NCI-H2081 treated with DMSO at 0.1 percent for 48 hours (cell line): ENCODE measurements at places on chromosomes 2 and 18.

GRCh38 chr2:219109471-219109870 lies 48.8 kb upstream of the IHH start:
- no peak for DNase-seq

DNA sequence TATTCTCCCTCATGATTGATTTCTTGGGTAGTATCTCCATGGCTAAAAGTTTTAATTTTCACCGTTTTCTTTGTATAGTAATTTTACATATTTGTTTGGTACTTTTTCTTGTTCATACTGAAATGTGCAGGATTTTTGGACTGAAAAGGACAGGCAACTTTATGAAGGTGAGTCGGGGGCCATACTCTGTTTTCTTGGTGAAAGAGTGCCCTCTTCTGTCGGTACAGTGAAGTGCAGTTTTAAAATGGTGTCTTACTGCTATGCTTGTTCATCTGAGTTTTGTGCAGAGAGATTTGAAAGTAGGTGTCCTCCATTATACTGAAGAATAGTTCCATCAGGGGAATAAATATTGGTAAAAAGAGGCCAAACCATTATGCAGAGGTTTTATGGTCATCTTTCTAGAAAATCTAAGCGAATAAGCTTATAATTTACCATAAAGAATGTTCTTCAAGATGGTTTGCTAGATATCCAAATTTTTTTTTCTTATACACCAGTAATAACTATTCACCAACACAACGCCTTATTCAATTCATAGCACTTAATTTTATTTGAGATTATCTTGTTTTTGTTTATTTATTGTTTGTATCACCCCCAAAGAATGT lies 8.7 kb upstream of the SERPINB13 start:
- no peak for DNase-seq

DNA sequence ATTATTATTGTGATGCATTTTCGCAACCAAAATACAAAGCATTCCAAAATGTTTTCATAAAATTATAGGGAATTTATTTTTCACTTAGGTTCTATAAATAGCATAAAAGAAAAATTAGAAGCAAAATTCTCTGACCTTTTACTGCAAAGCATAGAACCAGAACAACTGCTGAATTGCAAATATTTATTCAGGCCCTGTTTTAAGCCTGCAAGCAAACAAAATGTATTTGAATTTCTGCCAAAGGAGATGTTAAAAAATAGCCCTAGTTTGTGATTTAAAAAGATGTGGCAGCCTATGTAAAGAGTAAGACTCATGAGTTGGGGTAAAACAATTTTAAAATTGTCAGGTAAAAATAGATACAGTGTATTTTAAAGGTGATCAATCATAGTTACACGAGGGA lies 138.1 kb downstream of the KCNJ3 start:
- DNase-seq, result peak; percentile 83

DNA sequence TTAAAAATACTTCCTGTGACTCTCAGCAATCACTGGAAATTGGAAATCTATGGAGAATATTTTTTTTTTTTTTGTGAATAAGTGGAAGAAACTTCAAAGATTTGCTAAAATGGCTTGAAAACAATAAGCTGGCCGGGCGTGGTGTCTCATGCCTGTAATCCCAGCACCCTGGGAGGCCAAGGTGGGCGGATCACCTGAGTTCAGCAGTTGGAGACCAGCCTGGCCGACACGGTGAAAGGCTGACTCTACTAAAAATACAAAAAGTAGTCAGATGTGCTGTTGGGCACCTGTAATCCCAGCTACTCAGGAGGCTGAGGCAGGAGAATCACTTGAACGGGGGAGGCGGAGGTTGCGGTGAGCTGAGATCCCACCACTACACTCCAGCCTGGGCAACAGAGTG lies 155.5 kb upstream of the CAVIN2 start:
- DNase-seq, result no peak

DNA sequence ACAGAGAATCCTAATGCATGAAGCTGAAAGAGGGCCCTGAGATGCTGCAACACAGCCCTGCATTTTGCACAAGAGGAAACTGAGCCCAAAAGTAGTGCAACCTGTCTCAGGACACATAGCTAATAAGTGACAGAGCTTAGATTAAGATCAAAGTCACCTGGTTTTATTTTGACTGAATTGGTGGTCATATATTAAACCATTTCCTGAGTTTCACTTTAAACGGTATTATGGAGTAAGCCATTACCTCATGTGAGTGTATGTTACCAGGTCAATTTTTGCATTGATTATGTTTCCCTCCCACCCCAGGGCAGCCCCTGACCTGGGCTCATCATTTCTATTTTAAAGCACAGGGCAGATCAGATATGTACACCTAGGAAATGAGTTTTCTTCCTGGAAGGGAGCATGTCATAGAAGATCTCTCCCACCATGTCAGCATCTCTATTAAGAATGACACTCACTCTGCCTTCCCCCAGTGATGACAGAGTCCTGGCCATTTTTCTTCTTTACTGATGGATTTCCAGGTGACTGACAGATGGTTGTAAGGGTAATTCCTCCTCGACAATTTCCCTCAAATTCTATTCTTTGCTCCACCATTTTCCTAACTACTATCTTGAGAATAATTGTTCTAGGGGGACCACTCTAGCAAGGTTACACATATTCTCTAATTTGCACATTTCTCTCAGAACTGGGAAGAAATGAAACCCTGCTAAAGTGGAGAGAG lies 441.3 kb upstream of the SLC14A2 start:
- DNase-seq, result no peak

DNA sequence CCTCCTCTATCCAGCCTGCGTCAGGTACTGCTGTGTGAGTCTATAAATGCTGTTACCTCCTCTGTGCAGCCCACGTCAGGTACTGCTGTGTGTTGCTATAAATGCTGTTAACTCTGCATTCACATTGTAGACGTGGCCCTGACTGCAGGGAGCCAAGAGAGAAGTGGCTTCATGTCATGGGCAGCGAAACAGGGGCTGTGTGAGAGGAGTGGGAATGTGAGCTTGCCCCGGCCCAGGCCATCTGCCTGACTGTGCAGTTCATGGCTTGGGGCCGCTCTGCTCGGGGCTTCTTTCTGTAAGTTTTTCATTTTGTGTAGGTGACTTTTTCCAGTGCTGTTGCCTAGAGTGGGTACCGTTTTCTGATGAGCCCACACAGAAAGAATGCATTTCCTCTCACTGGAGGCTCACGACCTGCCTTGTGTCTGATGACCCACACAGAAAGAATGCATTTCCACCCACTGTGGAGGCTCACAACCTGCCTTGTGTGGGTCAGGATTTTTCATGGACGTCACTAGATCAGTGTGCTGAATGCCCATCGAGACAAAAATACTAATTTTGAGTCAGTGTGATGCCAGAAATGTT lies 104.5 kb downstream of the SNTG2 start:
- DNase-seq, result no peak

GRCh38 chr2:127400897-127401756 lies 13.4 kb upstream of the MAP3K2 start:
- DNase-seq, result no peak

DNA sequence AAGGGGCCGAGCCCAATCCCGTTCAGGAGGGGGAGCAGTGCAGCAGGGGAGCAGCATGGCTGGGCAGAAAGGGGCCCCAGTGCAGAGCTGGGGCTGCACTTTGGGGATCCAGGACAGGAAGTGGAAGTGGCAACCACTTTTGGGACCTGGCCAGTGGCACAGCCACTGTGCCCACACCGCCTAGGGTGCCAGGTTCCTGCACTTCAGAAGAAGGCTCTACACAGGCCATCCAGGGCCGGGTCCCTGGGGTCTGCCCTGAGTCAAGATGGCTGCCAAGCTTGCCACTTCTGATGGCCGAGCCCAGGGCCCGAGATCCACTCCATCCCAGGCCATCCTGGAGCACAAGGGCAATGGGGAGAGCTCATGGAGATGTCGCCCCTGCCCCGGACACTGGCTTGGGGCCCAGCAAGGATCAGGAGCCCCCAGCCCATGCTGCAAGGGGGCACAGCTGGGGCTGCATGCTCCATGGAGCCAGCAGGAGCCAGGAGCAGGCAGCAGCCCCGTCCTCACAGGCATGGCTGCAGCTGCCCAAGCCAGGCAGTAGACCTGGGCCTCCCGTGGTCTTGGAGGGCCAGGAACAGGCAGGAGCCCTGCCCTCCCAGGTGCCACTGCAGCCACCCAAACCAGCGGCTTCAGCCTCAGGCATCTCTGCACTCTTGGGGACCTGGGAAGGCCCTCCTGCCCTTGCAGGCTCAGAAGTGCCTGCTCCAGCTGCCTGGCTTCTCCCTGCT lies 35.0 kb upstream of the ID2 start:
- no peak for DNase-seq

- no peak for DNase-seq
These were observed 8.7 kb downstream of the CHMP1B start for GRCh38 chr18:11859903-11860407.

- no peak for DNase-seq
These were observed 100.8 kb downstream of the ZNF532 start for GRCh38 chr18:58965291-58966004.

GRCh38 chr2:141707486-141707885 lies 423.3 kb downstream of the LRP1B start:
- DNase-seq, result no peak

GRCh38 chr2:149902081-149902480 lies 314.5 kb upstream of the MMADHC start:
- DNase-seq, result no peak

DNA sequence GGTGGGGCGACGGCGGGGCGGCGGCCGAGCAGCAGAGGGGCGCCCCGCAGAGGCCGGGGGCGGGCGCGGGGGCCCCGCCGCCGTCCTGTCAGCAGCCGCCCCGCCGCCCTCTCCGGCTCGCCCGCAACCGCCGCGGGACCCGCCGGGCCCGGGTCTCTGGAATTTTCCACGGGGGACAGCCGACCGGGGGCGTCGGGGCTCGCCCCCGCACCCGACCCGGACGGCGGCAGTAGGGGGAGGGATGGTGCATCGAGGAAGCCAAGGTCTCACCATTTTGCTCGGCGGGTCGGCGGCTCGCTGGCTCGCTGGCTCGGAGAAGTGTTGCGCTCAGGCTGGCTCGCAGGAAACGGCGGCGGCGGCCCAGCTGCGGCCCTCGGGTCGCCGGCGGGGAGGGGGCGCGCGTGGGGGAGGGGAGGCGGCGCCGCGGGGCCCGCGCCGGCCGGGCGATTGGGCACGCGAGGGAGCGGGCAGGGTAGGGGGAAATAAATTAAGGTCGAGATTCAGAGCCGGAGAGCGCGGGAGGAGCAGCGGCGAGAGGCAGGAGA lies 405 bp downstream of the PPP3R1 start:
- no peak for DNase-seq

DNA sequence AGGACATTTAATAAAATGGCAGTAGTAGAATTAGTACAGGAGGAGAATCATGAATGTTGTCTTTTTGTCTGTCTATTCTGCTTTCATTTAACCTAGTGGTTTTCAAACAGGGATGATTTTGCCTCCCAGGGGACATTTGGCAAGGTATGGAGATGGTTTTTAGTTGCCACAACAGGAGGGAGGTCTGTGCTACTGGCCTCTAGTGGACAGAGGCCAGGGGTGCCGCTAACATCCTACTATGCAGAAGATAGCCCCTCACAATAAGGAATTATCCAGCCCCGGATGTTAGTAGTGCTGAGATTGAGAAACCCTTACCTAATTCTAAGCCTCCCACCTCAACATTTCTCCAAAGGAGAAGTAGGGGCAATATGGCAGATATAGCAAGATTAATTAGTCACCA lies 18.3 kb downstream of the FASTKD2 start:
- DNase-seq, result no peak

- DNase-seq, result no peak
These were observed 702.7 kb upstream of the GCFC2 start for GRCh38 chr2:76413436-76413835.

DNA sequence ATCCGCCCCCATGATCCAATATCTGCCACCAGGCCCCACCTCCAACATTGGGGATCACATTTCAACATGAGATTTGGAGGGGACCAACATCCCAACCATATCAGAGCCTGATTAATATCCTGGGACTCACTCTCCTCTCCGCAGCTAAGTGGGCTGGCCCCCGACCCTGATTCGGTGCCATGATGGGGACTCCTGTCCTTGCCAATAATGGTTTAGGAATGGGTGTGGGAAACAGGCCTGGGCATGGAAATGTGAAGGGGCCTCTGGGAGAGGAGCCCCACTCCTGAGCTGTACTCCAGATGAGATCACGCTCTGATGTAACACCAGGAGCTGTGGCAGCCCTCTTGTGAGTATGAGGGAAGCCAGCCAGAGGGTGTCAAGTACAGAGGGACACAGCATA lies 77.3 kb upstream of the SMAD7 start:
- DNase-seq, result no peak

- DNase-seq, result no peak
These were observed 101.5 kb downstream of the KLF7 start for GRCh38 chr2:207064128-207064690.

GRCh38 chr2:68248361-68248760 lies 4.0 kb downstream of the PPP3R1 start:
- no peak for DNase-seq

GRCh38 chr2:70710038-70710690 lies 57.8 kb downstream of the ADD2 start:
- DNase-seq, result no peak

DNA sequence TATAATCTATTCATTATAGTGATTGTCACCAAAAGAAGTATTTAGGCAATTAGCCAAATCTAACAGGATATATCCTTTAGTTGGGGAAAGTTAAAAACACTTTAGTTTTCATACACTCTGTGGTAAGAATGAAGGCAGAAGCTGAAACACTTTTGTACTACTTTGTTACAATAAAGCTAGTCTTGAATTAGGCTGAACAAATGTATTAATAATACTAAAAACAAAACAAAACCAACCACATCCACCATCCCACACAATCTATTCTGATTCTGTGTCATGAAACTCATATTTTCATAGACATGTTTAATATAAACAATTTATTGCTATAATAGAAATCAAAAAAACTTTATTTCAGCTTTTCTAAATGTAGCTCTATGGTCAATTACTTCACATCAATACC lies 508.8 kb downstream of the ZEB2 start:
- no peak for DNase-seq

DNA sequence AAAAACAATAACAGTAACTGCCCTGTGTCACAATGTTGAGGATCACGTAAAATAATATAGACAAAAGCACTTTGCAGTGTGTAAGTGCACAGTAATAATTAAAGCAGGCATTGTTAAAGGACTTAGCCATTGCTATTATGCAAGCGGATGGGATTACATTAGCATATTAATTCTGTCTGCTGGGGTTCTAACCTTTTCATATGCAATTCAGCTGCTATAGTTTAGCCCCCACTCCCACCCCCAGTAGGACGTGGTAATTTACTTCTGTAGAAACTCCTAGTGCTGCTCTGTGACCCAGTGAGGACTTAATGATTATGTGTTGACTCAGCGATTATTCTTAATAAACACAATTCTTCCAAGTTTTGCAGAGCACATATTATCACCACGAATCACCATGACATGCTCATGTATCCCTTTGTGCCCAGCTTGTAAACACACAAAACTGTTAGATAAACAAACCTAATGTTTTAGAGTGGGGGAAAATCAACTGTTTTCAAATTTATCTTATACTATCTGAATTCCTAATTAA lies 5.1 kb upstream of the ADAM23 start:
- no peak for DNase-seq

DNA sequence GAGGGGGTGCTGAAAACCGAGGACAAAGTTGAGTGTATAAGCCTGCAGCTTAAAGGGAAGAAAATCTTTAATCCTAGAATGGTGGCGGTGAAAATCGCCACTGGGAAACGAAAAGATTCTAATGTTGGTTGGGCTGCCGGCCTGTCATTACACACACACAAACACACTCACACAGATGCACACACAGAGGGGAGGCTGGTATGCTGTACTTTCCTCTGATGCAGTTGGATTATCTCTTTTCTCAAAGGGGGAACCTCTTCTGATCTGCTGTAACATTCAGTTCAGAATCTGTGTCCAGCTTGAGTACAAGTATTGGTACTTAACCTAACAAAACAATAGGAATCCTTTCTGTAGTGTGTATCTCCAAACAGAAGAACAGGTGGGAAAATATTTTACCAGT lies 39.0 kb downstream of the ANXA4 start:
- no peak for DNase-seq
